ENCODE measurements at places on chromosomes 6 and 20.

DNA sequence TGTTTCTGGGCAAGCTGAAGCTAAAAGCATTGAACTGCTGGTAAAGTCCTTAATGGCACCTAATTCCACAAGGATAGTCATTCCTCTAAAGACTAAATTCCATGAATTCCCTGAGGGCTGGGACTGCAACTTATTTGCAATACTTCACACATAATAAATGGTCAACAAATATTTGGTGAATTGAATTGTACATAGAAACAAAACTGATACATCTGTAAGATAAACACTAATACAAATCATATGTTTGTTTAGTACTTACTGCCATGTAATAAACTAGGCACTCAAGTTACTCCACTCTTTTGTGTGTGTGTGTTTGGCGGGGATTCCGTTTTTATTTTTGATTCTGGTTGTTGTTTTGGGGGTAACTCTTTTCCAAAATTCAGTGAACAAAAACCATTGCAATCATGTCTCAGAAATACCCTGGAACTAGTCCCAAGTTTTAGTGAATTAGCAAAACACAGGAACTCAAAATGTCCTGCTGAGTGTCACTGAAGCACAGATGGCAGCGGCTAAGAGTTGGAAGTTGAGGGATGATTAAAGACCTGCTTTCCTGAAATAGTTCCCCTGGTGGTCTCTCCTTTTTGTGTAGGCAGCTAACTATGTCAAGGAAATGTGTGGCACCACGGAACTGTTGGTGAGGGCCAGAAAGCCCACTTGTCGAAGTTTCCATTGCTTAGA lies 74.8 kb upstream of the SNRPB2 start:
- no peak for DNase-seq

- DNase-seq, result peak; percentile 80
These were observed 6.8 kb upstream of the SULF2 start for GRCh38 chr20:47792021-47792618.

DNA sequence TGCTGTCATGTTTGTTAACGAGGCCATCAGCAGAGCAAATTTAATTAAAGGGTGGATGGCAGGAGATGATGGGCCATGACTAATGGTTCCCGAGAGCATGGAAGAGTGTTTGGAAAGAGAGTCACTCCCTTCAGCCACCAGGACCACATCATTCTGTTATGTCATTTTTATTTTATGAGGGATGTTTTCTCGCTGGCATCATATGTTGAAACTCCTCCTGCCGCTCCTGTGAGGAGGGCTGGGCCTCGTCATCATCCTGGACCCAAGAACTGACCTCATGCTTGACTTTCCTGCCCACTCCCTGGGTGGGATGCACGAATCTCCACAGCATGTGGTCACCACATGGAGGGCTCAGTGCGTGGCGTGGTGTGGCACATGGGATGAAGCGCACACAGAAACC lies 86.4 kb upstream of the FRMD1 start:
- peak; percentile 83 for DNase-seq

DNA sequence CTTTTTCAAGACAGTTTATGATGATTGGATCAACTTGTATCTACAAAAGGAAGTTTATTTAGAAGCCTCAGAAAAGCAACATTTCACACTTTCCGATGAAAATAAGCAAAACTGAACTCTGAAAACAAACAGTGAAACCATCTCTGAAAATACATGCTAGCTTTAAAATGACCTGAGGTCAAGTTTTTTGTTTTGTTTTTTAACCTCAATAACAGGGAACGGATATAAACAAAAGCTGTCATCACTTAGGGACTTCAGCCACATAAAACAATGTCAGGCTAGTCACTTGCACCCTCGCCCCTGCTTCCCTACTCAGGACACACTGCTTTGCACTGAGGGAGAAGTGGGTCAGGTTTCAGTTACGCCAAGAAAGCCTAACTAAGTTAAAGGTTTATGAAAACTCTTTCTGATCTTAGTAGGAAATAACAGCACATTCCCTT lies 11.6 kb downstream of the BACH2 start:
- DNase-seq, result no peak

DNA sequence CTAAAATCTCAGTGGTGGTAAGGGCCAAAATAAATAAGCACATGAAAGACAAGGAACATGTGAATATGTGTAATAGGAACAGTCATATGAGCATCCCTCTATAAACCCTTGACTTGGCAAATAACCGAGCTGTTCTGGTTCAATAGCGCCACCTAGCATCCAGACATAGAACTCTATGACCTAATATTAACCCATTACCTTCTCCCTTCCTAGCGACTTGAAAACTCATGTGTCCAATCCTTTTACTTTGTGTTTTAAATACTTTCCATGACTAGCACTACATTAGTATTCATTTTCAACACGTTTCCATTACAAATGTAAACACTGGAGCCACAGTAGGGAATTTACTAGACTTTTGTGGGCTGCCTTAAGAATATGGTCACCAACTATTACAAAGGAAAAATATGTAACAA lies 279.7 kb downstream of the UST start:
- peak; percentile 62 for DNase-seq

GRCh38 chr6:37490536-37491170 lies 9.0 kb downstream of the CCDC167 start:
- no peak for DNase-seq

DNA sequence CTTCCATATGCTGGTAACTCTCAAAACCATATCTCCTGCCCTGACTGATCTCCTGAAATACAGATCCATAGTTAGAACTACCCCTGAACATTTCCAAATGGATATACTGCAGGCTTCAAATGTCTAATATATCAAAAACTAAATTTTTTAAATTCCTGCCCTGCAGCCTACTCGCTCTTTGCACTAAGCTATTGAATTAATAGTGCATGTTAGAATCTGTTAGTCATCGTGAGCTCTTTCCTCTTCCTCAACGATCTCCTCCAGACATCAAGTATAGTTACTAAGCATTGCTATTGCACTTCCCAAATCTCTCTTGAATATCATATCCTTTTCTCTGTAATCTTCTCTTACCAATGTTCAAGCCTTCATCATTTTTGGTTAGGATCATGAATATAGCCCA lies 26.0 kb upstream of the RSPO3 start:
- DNase-seq, result no peak

- no peak for DNase-seq
These were observed 241.8 kb upstream of the BMP2 start for GRCh38 chr20:6525447-6526303.

GRCh38 chr6:29516108-29516507 lies 28.4 kb upstream of the MAS1L start:
- DNase-seq, result no peak

GRCh38 chr6:169212436-169212835 lies 41.2 kb downstream of the THBS2 start:
- no peak for DNase-seq

DNA sequence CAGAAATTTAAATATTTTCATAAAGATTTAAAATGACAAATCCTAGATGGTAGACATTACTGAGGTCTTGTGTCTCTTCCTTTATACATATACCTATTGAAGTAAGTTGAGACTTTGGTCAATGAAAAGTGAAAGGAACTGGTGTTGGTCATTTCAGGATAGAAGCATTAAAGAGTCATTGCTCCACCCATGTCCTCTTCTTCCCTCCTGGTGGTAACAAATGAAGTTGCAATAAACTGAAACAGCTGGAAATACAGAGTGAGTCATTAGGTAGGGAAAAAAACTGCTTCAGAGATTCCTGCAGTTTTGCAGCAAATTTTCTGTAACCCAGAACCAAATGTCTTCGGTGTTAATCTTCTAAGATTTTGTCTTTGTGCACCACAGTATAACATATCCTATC lies 448.0 kb downstream of the EYS start:
- DNase-seq, result no peak

DNA sequence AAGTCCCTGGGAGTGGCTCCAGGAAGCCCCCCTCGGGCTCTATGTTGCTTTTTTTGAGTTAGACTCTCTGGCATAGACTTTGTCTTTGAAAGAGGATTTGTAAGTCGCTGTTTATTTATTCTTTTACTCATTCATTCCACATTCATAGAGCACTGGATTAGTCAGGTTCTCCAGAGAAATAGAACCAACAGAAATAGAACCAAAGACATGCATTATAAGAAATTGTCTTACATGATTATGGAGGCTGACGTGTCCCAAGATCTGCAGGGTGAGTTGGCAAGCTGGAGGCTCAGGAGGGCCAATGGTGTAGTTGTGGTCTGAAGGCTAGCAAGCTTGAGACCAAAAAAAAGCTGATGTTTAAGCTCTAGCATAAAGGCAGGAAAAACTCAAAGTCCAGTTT lies 98.3 kb upstream of the CHD6 start:
- DNase-seq, result no peak

- DNase-seq, result no peak
These were observed 123.8 kb upstream of the ID4 start for GRCh38 chr6:19713411-19713810.

- DNase-seq, result no peak
These were observed 43.6 kb downstream of the MBOAT1 start for GRCh38 chr6:20168690-20169089.

- DNase-seq, result no peak
These were observed 207.2 kb upstream of the ECI2 start for GRCh38 chr6:4342407-4343137.

GRCh38 chr6:13573669-13574110 lies 711 bp upstream of the SIRT5 start:
- DNase-seq, result peak; percentile 65

Data from AG20443 (cell line).